ENCODE measurements at places on chromosomes 6 and 20. TPM values are rescaled to one million over a fixed set of nuclear protein-coding genes. Genes with fewer than 3 reads are reported as not detected.

VSX1 gene
- not detected for total RNA-seq

SYCP2 gene
- 1.8 TPM for total RNA-seq

BCAS1 gene
- total RNA-seq: 0.35 TPM

GRM1 gene
- total RNA-seq: not detected

EFCAB8 gene
- not detected for total RNA-seq

LY6G6F gene
- total RNA-seq: not detected

PAX1 gene
- not detected for total RNA-seq

BPIFA1 gene
- not detected for total RNA-seq

SGK1 gene
- 95.2 TPM for total RNA-seq

IYD gene
- not detected for total RNA-seq

RAB44 gene
- not detected for total RNA-seq

SNX9 gene
- 18.0 TPM for total RNA-seq

SLC22A16 gene
- total RNA-seq: not detected

TUBB2B gene
- 5.1 TPM for total RNA-seq

BMP7 gene
- not detected for total RNA-seq

NOX3 gene
- total RNA-seq: not detected

CYP21A2 gene
- not detected for total RNA-seq

GABRR1 gene
- total RNA-seq: not detected

RHAG gene
- not detected for total RNA-seq

BTN2A1 gene
- 13.1 TPM for total RNA-seq

KHDC1L gene
- 0.80 TPM for total RNA-seq

ADTRP gene
- total RNA-seq: not detected

JPH2 gene
- total RNA-seq: 15.5 TPM

SLC35D3 gene
- not detected for total RNA-seq

PLEKHG1 gene
- total RNA-seq: 1.3 TPM

PRL gene
- not detected for total RNA-seq

ZBTB12 gene
- total RNA-seq: 8.6 TPM

POM121L2 gene
- total RNA-seq: not detected

TSPO2 gene
- not detected for total RNA-seq

ANKRD6 gene
- 5.6 TPM for total RNA-seq

SLC17A2 gene
- total RNA-seq: not detected

MCHR2 gene
- total RNA-seq: not detected

OPN5 gene
- not detected for total RNA-seq

TREM2 gene
- not detected for total RNA-seq

BPI gene
- total RNA-seq: not detected

BNIP5 gene
- total RNA-seq: not detected
